CD4-positive, alpha-beta T cell treated with Interleukin-6 for 4 hours (primary cell): ENCODE measurements at places on chromosomes 3 and 15.

GRCh38 chr15:70147778-70148177 is 50.1 kb upstream of the TLE3 start:
- no peak for DNase-seq

DNA sequence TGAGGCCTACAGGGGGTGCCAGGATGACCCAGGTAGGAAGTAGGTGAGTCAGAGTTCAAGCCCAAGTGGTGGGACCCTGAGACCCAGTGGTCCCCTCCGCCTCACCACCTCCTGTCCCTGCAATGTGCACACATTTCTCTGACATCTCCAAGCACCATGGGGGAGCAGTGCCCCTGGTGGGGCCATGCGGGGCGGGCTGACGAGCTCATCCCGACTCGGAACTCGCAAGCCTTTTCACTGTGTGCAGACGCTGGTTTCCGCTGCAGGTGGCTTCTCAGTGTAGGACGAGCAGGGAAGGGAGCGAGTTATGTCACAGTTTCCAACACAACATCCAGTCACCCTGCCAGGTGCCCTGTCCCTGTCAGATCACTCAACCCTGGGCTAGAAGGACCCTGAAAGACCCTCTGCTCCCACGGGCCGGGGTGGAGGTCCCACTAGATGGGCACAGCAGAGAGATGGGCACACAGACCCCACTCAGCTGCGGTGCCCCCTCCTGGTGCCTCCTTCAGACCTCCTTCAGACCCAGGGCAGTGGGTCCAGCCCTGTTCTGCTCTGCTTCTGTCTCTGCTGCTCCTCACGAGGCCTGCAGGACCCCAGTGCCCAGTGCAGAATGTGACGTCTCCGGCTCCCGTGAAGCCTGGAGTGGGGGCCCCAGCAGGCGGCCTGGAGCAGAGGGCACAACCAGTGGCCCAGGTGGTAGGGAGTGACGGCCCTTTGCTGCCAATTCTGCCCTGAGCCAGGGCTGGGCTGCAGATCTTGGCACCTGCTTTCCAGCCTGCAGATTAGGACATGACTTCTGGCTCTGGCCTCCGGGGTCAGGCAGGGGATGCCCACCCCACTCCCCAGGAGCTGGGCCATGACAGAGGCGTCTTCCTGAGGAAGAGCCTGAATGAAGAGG is 102.0 kb upstream of the RPL32 start:
- DNase-seq: no peak

GRCh38 chr3:186469525-186469924 is 74.7 kb downstream of the CRYGS start:
- DNase-seq: no peak

DNA sequence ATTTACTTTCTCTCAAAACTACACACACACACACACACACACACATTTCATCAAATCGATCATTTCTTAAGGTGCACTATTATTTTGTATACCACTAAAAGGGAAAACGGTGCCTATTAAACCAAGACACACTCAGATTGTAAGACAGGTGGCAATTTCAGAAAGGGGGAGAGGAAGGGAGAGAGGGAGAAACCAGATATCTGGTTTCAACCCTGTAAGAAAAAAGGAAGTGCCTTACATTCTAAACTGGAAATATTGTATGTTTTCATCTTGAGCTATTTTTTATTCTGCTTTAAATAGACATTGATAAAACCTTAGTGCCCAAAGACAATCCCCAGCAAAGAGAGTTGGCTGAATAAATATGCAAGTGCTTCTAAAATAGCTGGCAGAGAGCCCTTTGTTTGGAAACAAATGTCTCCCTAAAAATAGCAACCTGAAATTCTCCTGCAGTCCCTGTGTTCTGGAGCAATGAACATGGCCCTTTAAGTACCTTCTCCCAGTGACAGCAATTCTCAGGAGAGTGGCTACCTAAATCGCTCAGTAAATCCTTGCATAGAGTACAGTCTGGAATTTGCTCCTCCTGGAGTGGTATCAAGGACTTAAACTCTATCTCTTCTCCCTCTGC is 85.7 kb downstream of the RARB start:
- no peak for DNase-seq

GRCh38 chr15:74399100-74399499 is 31.7 kb upstream of the CYP11A1 start:
- DNase-seq: no peak

DNA sequence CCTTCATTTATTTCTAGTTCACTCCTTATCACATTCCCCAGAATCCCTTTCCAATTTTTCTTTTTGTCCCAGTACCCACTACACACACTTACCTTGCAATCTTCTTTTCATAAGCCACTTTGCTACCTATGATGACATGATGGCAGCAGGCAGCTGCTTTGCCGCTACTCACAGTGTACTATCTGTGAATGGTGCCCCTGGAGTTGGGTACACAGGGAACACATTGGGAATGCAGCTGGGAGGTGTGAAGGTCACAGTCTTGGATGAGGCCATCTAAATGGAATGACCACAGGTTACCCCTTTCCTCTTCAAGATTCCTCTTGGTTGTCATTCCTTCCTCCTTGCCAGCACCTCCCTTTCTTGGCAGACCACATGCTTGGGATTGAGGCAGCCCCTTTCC is 20.8 kb upstream of the TNIK start:
- DNase-seq: no peak

DNA sequence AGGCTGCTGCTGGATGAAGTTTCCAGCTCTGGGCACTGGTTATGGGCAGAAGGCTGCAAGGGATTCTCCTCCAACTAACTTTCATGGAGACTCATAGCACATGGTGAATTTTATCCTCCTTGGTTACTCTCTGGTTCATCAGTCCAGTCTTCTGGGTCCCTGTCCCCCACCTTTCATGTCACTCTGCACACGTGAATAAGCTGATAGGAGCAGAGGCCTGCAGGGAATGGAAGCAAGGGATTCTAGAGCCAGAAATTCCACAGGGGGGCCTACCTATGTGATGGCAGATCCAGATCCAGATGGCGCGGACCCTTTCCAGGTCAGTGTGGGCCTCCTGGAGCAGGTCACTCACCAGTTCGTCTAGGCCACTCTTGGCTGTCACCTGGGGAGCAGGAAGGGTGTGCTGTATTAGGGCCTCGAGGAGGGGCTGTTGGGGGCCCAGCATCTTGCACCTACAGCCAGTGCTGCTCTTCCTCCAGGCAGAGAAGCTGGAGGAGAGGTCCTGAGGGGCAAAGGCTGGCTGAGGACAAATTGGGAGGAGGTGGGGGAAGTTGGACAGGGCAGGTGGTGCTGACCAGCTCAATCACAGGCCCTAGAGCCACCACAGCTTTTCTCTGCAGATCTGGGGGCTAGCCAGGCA is 30.2 kb downstream of the KY start:
- DNase-seq: no peak

- no peak for DNase-seq
These were observed 40.5 kb downstream of the ANO10 start for GRCh38 chr3:43581343-43581742.

DNA sequence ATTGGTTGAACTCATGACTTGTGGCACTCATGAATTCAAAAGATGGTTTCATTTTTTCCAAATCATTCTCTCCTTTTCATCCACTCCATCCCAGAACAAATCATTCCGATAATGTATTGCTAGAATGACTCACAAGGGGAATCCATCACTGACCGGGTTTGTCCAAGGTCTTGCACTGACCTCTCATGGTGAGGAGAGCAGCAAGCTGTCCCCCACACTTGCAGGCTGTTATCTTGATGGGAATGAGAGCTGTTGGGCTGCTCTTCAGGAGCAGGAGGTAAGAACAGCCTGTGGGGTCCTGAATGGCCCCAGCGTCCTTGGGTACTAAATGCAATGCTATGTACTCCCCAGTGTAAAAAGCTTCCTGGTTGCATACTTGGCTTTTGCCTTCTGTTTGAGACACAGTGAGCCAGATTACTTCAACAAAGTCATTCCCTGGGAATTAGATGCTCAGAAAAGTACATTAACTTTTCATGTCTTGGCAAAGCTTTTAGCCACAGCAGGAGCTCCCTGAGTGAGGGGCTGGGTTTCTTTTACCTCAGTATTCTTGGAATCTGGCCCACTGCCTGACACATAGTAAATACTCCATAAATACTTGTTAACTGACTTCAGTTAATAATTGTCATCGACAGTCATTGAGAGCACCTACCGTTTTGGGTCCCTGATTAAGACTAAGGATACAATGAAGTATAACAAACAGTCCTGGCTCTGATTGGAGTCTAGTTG is 24.1 kb downstream of the CCNL1 start:
- DNase-seq: no peak

- DNase-seq: no peak
These were observed 4.2 kb downstream of the RPL15 start for GRCh38 chr3:23921052-23921511.

GRCh38 chr3:46845860-46846623 is 17.2 kb downstream of the MYL3 start:
- peak; percentile 85 for DNase-seq

- DNase-seq: no peak
These were observed 34.2 kb upstream of the INO80 start for GRCh38 chr15:41150279-41150678.

DNA sequence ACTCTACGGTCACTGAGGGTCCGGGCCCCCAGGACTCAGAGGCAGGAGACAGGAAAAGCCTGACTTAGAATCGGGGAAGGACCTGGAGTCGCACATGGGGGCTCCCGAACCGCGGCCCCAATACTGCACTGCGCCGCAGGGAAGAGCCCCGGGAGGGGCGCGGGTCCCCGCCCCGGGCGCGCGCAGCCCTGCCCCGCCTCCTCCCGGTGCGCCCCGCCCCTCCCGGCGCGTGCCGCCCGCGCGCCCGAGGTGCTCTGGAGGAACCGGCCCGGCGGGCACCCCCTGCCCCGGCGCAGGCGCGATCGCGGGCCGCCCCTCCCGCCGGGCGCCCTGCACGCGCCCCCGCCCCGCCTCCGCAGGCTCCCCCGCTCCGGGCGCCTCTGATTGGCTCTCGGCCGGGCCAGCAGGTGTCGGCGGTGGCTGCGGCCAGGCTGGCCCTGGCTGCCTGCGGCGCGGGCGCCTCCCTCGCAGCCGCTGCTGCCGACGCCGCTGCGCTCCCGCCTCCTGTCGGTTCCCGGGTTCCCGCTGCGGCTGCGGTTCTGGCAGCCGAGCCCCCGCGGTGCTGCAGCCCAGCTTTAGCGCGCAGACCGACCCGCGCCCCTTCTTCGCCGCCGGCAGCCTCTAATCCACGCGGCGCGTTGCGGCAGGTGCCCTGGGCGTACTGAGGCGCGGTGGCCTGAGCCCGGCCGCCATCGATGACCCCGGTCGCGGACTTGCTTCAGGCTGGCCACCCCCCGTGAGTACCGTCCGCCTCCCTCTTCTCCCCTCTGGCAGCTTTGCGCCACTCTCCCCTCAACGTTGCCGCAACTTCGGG is at the start of gene MYRIP:
MYRIP (plus strand) TSS at position 429 of the 814 bp plus-strand sequence. CDS start 91,208 bp downstream, outside the sequence.
- no peak for DNase-seq

- no peak for DNase-seq
These were observed 33.2 kb downstream of the CBLB start for GRCh38 chr3:105835606-105836005.

DNA sequence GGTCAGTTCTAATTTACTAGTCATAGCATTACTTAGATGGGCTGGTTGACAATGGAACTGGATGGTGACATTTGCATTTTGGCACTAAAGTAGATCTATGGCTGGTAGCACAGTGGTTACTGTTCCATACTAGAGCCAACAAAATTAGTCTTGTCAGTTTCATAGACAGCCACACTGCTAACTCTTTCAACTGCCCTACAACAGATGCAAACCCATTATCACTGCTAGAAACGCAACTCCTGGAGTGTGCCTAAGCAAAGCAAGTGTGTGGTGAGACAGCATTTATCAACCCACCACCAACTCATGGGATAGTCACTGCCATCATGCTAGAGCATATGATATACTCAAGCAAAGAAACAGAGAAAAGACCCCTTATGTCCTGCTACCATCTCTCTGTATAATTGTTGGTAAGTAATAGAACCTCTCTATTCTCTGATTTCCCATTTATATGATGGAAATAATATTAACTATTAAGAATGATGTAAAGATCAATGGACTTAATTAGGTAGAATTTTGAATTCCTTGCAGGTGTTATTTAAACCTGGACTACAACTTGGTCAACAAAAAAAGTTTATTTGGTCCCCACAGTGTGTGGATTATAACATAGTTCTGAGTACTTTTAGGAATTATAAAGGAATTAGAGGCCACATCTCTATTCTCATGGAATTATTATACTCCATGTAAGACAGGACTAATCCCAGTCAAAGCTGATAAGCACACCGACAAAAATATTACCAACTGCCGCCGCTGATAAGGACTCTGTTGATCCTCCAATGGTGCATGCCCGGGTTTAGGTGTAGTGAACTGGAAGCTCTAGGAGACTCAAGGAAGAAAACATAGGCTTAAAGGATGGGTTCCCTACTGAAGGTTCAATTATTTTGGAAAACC is 19.9 kb upstream of the ABHD5 start:
- DNase-seq: no peak

GRCh38 chr3:46380471-46381221 is 9.9 kb downstream of the CCR5 start:
- DNase-seq: no peak

DNA sequence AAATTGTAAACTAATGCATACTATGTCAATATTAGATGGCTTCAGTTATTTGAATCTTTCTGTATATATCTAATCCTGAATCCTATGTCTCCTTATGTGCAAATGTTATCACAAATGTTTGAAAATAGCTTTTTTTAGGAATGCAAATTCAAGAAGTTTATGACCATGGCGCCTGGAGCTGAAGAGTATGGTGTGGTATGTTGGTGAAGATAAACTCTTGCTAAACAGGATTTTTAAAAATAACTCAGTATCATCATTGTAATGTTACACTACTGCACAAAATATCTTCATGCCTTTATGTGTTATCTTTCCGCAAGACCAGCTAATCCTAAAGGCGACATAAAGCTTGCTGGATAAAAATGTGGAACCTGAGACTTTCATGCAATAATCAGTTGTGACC is 382.6 kb downstream of the ROBO1 start:
- DNase-seq: no peak

DNA sequence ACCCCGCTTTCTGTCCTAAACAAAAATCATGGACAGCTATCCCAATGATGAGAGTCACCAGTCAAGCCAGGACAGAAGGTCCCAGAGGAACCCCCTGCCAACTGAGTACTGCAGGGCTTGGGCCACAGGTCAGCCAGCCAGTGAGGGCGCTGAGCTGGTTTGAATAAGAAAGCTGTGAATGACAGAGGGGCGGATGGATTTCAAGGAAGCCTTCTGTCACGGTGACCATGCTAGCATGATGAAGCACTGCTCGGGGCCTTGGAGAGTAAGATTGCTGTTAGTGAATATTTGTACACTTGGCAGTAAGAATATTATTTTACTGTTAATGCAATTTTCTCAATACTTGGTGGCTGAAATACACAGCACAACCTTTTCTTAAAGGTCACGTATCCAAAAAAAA is 734.0 kb upstream of the NR2F2 start:
- no peak for DNase-seq
